Cardiac muscle cell (in vitro differentiated cells and primary cell): ENCODE measurements at places on chromosomes 2 and 18.

DNA sequence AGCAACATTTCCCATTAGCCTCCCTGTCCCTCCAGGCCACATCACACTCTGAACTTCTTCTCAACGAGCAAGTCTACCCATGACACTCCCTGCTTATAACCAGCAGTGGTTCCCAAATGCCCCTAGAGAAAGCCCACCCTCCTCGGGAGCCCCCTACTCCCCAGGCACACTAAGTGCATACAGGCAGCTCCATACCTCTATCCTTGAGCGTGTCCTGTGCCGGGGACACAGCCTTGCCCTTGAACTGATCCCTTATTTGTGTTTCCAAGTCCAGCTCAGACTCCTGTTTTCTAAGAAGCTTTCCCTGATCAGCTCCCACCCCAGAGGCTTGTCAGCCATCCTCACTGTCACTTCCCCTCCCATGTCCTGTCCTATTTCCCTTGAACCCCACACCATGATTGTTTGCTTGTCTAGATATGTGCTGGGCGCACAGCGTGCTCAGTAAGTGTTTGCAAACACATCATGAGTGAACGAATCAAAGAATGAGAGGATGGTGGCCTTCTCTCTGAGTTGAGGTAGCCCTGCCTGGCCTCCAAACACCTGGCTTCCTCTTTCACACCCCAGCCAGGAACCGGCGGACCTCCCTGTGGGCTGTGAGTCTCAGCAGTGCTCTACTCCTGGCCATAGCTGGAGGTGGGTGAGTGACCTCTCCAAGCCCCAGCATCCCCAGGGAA lies 2.1 kb downstream of the TEX51 start:
- DNase-seq, result no peak

DNA sequence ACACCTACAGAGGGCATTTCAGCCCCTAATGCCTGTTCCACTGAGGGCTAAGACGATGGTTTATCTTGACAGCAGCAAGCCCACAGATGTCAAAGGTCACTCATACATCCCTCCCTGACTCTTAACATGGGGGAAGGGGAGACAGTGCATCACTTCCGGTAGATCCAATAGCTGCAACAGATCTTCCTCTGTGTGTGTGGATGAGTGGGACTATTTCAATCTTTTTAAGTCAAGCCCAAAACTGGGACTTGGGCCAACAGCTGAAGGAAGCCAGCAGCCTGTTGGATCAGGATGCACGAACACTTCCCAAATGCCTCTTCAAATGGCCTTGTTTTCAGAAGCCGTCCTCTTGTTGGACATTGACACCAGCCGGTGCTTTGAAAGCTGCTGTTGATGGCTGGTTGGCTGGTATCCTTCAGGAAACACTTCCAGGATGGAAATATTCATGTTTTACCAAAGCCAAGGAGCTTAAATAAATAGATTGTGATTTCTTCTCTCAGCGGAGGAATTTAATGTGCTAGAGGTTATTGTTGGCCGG lies 59.2 kb downstream of the IL1R2 start:
- DNase-seq, result peak; percentile 59

GRCh38 chr2:39932198-39932597 lies 153.1 kb upstream of the THUMPD2 start:
- DNase-seq, result no peak

DNA sequence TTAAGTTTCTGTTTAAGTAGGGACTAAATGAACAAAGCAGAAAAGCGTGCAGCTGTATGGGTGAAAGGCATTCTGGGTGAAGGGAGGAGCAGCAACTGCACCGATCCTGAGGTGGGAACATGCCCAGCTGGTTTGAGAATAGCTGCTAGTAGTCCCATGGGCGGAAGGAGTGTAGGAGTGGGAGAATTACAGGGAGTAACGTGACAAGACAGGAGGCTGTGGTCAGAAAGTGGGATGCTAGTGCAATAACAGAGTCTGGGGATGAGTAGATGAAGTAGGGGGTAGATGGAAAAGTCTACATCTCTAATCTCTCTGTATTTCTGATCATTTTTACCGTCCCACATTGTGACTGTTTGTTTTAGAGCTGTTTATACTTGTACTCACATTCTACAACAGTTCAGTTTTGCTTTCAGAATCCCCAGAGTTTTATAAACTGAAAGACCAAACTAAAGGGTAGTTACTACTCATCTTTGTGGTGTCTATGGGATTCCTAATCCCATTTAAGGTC lies 118.9 kb downstream of the LCLAT1 start:
- no peak for DNase-seq

GRCh38 chr18:13579874-13580273 lies 146.5 kb downstream of the FAM210A start:
- no peak for DNase-seq

DNA sequence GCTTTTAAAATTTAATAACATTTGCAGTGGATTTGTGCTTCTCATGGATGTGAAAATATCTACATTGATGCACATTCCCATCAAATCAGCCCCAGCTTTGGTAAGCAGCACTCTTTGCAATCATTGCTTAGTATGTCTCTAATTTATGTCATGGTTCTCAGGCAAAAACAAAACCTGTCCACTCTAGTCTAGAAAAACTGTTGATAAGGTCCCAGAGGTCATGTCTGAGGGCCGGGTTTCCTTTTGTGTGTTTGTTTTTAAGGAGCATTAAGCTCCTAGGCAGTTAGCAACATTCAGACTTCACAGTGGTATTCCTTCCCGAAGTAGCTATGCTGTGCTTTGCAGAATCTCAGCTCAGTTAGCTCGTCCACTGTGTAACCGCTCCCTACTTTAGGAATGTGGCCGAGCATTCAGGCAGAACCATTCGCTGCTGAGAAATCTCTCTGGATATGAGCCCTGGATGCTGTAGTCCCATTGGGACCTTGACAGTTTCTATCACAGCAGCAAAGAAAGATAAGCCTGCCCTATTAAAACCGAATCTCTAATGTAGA lies 4.0 kb downstream of the DIPK1C start:
- DNase-seq, result peak; percentile 8

- no peak for DNase-seq
Observed at GRCh38 chr2:145741636-145742035, 1221.7 kb upstream of the ZEB2 start.

DNA sequence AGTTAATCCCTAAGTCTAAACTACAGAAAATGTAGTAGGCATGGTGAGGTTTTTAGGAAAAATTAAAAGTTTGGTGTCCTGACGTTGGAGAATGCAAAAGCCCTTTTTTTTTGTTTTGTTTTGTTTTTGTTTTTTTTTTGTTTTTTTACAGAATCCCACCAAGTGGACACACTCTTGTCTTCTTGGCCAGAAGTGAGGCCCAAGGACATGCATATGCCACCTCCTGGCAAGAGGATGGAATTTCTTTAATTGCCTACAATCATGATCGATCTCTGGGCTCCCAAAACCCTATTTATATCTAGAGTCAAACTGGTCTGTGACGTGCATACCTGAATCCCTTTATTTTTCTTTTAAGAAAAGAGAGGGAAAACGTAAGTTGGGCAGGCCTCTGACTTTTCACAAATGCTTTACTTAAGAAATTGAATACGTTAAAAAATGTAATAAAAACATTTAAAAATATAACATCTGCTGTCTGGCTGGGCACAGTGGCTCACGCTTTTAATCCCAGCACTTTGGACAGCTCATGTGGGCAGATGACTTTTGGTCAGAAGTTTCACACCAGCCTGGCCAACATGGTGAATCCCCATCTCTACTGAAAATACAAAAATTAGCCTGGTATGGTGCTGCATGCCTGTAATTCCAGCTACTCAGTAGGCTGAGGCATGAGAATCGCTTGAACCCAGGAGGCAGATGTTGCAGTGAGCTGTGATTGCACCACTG lies 502.7 kb downstream of the CBLN2 start:
- no peak for DNase-seq
